EH (cell line): ENCODE measurements at places on chromosomes 2 and 18.

- DNase-seq = no peak
Observed at GRCh38 chr18:12429556-12429955, 21.8 kb downstream of the PRELID3A start.

DNA sequence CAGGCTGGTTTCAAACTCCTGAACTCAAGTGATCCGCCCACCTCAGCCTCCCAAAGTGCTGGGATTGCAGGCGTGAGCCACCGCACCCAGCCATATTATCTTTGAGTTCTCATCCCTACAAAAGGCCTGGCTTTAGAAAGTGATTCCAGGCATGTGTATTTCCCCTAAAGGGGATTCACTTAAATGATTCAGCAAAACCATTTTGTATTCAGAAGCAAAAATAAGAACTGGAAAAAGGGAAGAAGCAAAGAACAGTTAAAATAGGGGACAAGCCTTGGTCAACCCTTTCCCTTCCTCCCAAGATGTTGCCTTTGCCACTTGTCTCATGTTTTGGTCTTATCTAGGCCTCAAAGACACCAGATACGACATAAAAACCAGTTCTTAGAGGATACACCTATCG, 10.5 kb downstream of the TM4SF20 start:
- no peak for DNase-seq

DNA sequence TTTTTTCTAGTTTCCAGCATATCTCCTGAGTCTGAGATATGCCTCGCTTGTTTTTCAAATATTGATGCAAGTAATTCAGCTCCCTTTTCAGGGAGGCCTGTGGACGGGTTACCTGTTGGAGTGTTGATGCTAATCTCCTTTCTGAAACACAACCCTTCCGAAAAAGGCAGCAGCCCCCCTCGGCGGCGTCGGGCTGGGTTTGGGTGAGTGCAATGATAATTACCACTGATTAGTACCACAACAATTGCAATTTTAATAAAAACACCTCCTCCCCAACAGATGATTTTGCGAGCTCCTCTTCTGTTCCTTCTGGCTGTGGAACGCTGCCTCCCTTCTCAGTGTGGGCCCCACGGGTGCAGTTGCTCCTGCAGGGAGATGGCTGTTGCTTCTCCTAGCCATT, 66.3 kb downstream of the PTGR3 start:
- DNase-seq = no peak

DNA sequence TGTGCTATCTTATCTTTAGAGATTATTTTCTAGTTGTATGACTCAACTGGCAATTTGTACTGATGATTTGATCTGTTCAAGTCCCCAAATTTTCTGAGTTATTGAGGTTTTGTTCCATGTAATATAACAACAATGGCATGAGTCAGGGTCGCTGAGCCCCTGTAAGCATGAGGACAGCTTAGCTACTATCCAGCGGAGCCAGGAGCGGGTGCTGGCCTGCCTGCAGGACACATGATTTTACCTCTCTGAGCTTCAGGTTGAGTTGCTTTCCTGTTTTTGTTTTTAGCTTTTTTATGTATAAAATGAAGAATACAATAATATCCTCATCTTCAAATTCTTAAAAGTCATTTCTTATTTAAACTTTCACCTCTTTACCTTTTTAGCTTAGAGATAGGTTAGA, 561.1 kb downstream of the CNTNAP5 start:
- DNase-seq = no peak
